ENCODE measurements at places on chromosomes 16 and 17.

DNA sequence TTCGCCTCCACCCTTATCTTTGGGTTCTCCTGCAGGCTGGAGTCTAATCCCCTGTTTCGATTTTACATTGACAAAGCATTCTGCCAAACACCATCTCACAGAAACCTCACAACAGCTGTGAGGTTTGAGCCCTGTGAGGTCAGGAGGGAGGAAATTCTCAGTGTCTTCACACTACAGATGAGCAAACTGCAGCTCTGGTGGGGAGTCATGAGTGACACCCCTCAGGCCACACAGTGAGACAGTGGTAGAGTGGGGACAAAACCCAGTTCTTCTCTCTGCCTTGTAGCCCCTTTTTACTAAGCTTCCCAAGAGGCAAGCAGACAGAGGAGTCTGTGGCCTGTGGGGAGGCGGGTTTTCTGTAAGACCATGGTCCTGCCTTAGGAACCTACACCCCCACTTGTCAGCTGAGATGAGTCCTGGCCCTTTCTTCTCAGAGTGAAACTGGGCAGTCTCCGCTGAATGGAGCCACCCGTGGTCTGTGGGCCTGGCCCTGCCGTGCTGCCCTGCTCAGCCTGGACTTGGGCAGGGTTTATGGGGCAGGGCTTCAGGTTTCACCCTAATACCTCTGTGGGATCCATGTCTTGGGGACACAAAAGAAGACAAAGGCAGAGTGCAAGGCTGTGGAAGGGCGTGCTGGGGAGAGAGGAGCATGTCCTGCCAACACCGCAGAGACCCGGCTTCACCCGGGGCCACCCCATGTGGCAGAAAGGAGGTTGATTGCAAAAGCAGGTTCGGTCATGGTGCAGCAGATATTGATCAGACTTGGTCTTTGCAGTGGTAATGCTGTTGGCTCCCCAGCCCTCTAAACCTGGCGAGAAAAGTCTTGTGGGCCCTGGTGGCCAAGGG is 59.0 kb downstream of the ABR start:
- DNase-seq = no peak

- no peak for DNase-seq
Observed at GRCh38 chr16:50525262-50525661, 22.9 kb upstream of the NKD1 start.

GRCh38 chr17:80921159-80921558 is 70.5 kb upstream of the CHMP6 start:
- DNase-seq = no peak

- DNase-seq = no peak
Observed at GRCh38 chr17:66952031-66952524, 12.4 kb upstream of the CACNG4 start.

GRCh38 chr16:2364638-2365210 is 24.2 kb upstream of the ABCA3 start:
- DNase-seq = no peak

GRCh38 chr16:87678618-87679017 is 76.3 kb downstream of the JPH3 start:
- no peak for DNase-seq

GRCh38 chr16:30659507-30660423 is 1.5 kb downstream of the FBRS start:
- peak; percentile 56 for DNase-seq

DNA sequence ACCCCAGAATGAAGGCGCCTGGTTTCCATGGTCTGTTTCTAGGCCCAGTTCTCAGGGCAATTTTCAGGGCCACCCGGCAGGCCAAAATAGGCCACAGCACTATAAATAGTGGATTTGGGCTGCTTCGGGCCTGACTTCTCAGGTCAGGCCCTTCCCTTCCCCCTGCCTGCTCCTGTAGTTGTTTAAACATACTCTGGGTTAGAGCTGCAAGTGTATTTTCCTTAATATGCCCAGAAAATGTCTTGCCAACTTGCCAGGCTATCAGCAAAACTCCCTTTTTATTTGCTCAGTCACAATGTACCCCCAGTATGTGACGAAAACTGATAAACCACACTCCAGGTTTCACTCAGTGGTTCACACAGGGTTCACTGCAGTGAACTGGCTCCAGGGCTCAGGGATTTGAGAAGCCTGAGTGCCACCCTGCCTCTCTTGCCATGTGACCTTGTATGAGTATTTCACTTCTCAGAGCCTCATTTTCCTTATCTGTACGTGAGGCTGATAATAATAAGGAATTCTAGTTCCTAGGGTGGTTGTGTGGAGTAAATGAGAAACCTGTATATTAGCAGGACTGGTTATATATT is 76.5 kb downstream of the GPRC5B start:
- DNase-seq = no peak

DNA sequence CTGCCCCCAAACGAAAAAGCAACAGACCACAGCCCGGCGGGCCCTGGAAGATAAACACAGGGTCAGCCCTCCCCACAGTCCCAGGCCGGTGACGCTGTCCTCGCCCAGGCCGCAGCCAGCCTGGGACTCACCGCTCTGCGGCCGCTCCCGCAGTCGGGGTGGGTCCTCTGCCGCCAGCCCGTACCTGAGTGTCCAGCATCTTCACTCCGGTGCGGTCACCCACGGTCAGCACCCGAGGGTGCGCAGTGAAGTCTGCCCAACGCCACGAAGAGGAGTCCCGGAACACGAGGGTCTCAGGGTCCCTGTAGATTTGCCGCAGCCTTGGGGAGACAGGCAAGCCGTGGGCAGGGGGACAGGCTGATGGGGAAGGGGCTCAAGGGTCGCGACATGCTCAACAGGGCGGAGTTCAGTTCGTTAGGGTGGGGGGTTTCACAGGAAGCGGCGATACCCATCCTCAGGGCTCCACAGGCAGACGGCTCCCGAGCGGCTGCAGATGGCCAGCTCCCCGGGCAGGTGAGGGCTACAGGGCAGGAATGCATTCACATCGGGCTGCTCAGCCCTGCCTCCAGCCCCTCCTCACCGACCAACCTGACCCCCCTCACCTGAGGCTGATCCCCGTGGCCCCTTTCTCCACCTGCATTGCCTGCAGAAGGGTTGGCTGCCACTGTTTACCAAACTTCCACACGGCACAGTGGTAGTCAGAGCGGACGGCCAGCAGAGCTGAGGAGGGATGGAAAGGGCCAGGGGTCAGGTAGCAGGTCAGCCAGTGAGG is 5.5 kb downstream of the TAF1C start:
- no peak for DNase-seq

DNA sequence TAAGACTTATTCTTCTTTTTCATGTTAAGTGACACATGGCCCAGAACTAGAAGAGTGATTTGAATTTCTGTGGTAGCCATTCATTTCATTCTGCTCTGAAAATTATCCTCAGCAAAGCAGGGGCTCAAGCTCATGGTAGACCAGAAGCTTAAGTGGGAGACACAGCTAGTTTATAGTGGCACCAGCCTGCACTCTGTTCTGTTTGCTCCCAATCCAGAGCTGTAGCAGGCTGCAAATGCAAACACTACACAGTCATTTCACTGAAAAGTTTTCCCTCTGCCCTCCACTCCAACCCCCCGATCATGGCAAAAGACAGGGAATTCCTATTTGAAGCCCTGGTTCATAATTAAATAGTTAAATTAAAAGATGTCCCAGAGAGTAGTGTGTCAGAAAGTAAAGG is 17.1 kb downstream of the MPP2 start:
- no peak for DNase-seq

- no peak for DNase-seq
Observed at GRCh38 chr17:56603486-56604238, 10.2 kb downstream of the NOG start.

- DNase-seq = no peak
Observed at GRCh38 chr16:2157480-2158261, 2.1 kb downstream of the TRAF7 start.

- no peak for DNase-seq
Observed at GRCh38 chr17:5047446-5047845, 12.2 kb upstream of the SLC52A1 start.

DNA sequence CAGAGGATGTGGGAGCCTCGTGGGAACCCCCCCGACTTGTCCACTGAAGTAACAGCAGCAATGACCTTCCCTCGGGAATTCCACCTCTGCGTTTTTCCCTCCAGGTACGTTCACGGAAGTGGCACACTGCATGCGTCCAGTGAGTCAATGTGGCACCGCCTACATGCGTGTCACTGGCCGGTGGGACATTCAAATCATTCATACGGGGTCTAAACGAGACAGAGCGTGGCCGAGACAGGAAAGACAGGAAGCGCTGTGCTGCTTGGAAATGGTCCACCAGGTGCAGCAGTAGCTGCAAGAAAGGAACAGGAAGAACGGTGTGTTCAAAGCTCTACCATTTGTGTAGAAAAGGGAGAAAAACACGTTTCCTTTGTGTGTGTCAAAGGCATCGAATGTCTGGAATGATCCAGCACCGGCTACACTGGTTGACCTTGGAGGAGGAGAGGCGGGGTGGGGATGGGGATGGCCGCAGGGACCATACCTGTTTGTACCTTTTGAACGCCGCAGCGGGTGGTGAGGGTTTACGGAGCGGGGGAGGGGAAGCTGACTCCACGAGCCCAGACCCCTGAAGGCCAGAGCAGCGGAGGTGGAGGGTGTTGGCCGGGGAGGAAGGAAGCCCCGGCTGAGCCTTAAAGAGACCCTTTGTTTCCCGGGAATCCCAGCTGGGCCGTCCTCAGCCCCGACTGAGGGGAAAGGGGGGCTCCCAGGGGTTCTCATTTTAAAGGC is 1.7 kb upstream of the PGAP6 start:
- DNase-seq = no peak

GRCh38 chr16:55369151-55369550 is 45.1 kb downstream of the IRX6 start:
- DNase-seq = no peak

- DNase-seq = no peak
Observed at GRCh38 chr17:41347869-41348760, 2.5 kb downstream of the KRT33A start.

GRCh38 chr16:58732545-58733247 is 1.4 kb downstream of the GOT2 start:
- no peak for DNase-seq

DNA sequence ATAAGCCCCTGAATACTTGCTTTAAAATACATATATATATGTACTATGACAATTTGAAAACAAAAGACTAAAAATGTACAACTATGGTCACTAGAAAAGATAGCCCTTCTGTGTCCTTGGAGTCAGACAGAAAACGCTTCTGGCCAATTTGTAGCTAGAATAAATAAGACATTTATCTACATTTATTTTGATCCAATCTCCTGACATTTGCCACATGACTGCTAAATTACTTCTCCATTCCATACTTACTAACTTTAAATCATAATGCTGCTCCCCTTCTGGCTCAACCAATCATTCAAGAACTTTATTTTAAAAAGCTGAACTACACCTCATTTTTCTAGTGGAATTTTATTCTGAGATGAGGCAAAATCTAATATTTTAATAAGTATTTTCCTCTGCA is 65.8 kb downstream of the CYTH1 start:
- DNase-seq = no peak

All from stimulated activated CD4-positive, alpha-beta T cell treated with anti-CD3 and anti-CD28 coated beads, Interleukin-4, amount 100 ng/mL, for 4 hours (primary cell).